ENCODE measurements at places on chromosomes 5 and 9. TPM values are rescaled to one million over a fixed set of nuclear protein-coding genes. Genes with fewer than 3 reads are reported as not detected.
A peak's percentile ranks its signal among the peaks of the same experiment; 100 is the strongest.

- no peaks in the 10 kb centered on the region for H3K4me1 ChIP-seq
- no peak overlapping the region for H3K27ac ChIP-seq
- DNase-seq: no peak
- H3K36me3 ChIP-seq: no peaks in the 10 kb centered on the region
Observed at GRCh38 chr5:65663804-65664521, 39.1 kb downstream of the SHLD3 start.

GRCh38 chr5:54388409-54388808, 67.1 kb upstream of the HSPB3 start:
- no peaks in the 10 kb centered on the region for H3K36me3 ChIP-seq
- H3K27ac ChIP-seq: peak overlapping the region; percentile 27
- no peaks in the 10 kb centered on the region for H3K27me3 ChIP-seq
- H3K4me1 ChIP-seq: peaks cover 35% of the 10 kb centered on the region
- DNase-seq: no peak

GRCh38 chr9:93974151-93974550, 19.0 kb upstream of the BARX1 start:
- no peaks in the 10 kb centered on the region for H3K27me3 ChIP-seq
- no peaks in the 10 kb centered on the region for H3K36me3 ChIP-seq
- DNase-seq: no peak
- H3K27ac ChIP-seq: no peak overlapping the region
- H3K4me3 ChIP-seq: no peak overlapping the region

NR3C1 gene
- 76.3 TPM for total RNA-seq

GRCh38 chr5:172501708-172502320, 47.5 kb upstream of the SH3PXD2B start:
- no peak overlapping the region for H3K27ac ChIP-seq
- H3K4me1 ChIP-seq: no peaks in the 10 kb centered on the region
- no peaks in the 10 kb centered on the region for H3K27me3 ChIP-seq
- no peak overlapping the region for H3K4me3 ChIP-seq
- DNase-seq: peak; percentile 34

DNA sequence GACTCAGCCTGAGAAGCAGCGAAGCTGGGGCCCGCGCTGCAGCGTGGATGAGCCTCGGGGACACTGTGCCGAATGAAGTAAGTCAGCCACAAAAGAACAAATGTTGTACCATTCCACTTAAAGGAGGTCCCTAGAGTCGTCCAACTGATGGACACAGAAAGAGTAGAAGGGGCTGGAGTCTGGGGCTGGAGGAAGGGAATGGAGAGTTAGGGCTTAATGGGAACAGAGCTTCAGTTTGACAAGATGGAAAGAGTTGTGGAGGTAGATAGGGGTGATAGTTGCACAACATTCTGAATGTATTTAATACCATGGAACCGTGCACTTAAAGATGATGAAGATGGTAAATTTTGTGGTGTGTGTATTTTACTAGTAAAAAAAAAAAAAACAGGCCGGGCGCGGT, 119.9 kb downstream of the EHMT1 start:
- peaks cover 16% of the 10 kb centered on the region for H3K36me3 ChIP-seq
- no peak overlapping the region for H3K4me3 ChIP-seq
- H3K27ac ChIP-seq: no peak overlapping the region
- no peak for DNase-seq
- H3K27me3 ChIP-seq: no peaks in the 10 kb centered on the region

DNA sequence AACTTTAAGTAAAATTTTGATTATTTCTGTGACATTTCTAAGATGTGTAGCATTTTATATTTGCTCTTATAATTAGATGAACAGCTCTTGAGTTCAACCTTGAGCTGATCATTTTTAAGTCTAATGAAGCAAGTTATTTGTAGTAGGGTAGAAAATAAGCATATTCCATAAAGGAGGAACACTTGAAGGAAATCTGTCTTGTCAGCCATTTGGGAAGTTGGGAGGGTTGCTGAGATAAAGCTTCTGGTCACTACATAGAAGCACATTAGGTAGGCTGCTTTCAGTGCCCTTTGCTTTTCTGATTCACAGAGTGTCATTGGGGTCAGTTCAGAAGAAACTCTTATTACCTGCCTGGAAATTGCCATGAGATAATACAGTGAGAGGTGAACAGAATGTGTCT, 44.1 kb downstream of the SEC24A start:
- peaks cover 74% of the 10 kb centered on the region for H3K36me3 ChIP-seq
- no peak overlapping the region for H3K4me3 ChIP-seq
- no peak overlapping the region for H3K27ac ChIP-seq
- H3K27me3 ChIP-seq: no peaks in the 10 kb centered on the region
- no peak for DNase-seq
- no peaks in the 10 kb centered on the region for H3K4me1 ChIP-seq

NR2F1 gene
- 3.6 TPM for total RNA-seq

GRCh38 chr5:167307042-167307441, 984.4 kb upstream of the WWC1 start:
- no peak overlapping the region for H3K27ac ChIP-seq
- DNase-seq: no peak
- no peaks in the 10 kb centered on the region for H3K4me1 ChIP-seq
- H3K4me3 ChIP-seq: no peak overlapping the region
- no peaks in the 10 kb centered on the region for H3K27me3 ChIP-seq
- H3K36me3 ChIP-seq: no peaks in the 10 kb centered on the region

DNA sequence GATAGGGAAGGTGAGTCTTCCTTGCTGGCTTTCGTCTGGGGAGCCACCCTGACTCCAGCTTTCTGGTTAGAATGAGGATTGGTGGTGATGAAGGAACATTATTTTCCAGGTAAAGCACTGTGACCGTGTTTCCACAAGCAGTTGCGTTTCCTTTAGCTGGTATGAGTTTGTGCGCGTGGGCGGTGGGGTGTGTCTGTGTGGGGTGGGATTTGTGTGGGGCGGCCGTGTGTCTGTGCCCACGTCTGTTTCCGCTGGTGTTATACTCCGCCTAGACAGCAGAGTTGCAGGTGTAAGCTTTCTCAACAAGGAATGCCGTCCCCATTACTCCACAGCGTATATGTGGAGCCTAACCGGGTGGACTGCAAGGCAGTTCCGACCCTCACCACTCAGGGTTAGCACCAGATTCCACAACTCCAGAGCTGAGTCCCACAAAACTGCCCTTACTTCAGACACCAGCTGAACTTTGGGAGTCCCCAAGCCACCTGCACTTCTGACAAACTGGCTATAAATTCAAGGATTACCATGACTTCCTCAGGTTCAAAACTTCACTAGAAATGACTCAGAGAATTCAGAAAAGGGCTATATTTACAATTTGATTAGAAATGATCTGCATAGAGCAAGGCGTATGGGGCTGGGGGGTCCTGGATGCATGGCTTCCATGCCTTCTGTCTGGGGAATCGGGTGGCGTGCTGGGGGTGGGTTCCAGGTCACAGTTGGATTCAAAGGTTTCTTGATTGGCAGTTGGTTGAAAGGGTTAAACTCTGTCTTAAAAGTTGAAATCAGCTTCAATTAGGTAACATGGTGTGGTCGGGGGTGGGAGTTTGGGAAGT, 29.8 kb downstream of the PROP1 start:
- no peaks in the 10 kb centered on the region for H3K4me1 ChIP-seq
- no peak for DNase-seq
- no peak overlapping the region for H3K4me3 ChIP-seq
- peaks cover 23% of the 10 kb centered on the region for H3K27me3 ChIP-seq

- peaks cover 7% of the 10 kb centered on the region for H3K36me3 ChIP-seq
- no peak for DNase-seq
- H3K4me3 ChIP-seq: no peak overlapping the region
Observed at GRCh38 chr9:104779334-104779733, 15.4 kb downstream of the NIPSNAP3B start.

SLCO6A1 gene
- not detected for total RNA-seq

DNA sequence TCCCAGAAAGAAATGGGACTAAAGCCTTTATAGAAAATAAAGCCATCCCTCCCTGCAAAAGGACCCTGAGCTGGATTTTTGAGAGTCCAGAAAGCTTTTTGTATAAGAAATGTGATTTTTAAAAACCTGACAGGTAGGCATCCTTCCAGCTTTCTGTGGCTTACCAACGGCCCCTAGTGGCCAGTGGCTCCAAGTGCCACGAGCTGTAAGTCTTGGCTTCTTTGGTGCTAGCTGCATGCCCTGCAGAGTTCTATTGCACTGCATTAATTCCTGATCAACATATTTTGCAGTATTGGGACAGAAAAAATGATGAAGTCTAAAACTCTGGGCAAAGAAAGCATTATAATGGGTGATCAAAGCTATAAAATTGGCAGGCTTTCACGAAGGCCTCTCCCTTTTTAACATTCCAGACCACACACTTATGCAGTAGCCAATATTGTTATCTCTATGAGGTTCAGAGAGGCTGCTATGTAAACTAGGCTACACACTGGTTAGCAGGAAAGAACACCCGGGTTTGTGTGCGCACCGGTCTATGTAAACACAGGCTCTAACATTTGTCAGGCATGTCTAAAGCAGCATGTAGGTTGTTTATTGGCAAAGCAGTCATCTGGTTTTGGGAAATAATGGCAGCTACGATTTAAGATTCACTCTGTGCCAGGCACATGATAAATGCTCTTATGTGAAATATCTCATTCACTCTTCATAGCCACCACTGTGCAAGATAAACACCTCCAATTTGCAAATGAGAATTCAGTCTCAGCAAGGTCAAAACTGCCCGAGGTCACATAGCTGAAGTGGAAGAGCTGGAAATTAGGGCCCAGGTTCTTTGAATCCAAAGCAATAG, 55.2 kb downstream of the NMUR2 start:
- H3K36me3 ChIP-seq: no peaks in the 10 kb centered on the region
- no peak overlapping the region for H3K4me3 ChIP-seq
- H3K27ac ChIP-seq: no peak overlapping the region
- no peaks in the 10 kb centered on the region for H3K27me3 ChIP-seq

GRCh38 chr9:95724253-95724991, 151.1 kb upstream of the ERCC6L2 start:
- DNase-seq: no peak
- no peak overlapping the region for H3K4me3 ChIP-seq
- H3K27ac ChIP-seq: no peak overlapping the region
- H3K36me3 ChIP-seq: no peaks in the 10 kb centered on the region
- no peaks in the 10 kb centered on the region for H3K27me3 ChIP-seq
- peaks cover 17% of the 10 kb centered on the region for H3K4me1 ChIP-seq

- H3K27ac ChIP-seq: no peak overlapping the region
- no peak overlapping the region for H3K4me3 ChIP-seq
- no peaks in the 10 kb centered on the region for H3K36me3 ChIP-seq
Observed at GRCh38 chr9:91802391-91802790, 147.6 kb downstream of the ROR2 start.

GRCh38 chr9:101030086-101030391, 1.5 kb downstream of the PLPPR1 start:
- no peak for DNase-seq
- peaks cover 49% of the 10 kb centered on the region for H3K27me3 ChIP-seq
- H3K4me1 ChIP-seq: peaks cover 5% of the 10 kb centered on the region
- no peak overlapping the region for H3K27ac ChIP-seq
- no peaks in the 10 kb centered on the region for H3K36me3 ChIP-seq
- no peak overlapping the region for H3K4me3 ChIP-seq

RANBP17 gene
- total RNA-seq: 21.1 TPM

C9orf50 gene
- not detected for total RNA-seq

DNA sequence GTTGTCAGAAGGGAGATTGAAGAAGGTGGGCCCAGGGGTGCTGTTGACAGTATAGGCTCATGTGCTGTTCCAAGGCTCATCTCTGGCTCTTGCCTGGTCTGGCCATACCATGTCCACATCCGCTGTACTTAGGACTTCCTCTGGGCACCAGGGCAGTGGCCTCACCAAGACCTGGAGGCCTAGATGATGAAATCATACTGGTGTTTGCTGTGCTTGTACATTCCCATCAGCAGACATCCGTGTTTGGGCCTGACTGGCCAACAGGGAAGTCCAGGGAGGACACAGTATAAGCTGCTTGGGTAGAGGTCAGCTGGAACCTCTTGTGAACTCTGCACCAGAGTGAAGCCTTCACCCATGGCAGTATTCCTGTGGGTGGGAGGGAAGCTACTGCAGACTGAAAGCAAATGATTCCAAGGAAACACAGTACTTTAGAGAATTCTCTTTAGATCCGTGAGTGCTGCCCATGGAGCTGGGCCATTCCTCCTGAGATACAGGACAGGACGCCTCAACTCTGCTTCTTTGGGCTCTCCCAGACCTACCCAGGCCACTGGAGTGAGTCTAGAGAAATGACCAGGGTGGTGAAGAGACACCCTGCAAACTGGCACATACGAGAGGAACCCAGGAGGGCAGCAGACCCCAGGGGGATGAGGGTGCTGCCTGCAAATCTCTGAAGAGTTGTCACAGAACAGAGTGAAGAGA, 22.5 kb downstream of the POLR1E start:
- no peaks in the 10 kb centered on the region for H3K4me1 ChIP-seq
- no peak overlapping the region for H3K4me3 ChIP-seq
- no peaks in the 10 kb centered on the region for H3K27me3 ChIP-seq
- H3K36me3 ChIP-seq: 0 out of 2 replicates have a peak, but pooled peaks cover 4% of the 10 kb centered on the region
- no peak overlapping the region for H3K27ac ChIP-seq

DNA sequence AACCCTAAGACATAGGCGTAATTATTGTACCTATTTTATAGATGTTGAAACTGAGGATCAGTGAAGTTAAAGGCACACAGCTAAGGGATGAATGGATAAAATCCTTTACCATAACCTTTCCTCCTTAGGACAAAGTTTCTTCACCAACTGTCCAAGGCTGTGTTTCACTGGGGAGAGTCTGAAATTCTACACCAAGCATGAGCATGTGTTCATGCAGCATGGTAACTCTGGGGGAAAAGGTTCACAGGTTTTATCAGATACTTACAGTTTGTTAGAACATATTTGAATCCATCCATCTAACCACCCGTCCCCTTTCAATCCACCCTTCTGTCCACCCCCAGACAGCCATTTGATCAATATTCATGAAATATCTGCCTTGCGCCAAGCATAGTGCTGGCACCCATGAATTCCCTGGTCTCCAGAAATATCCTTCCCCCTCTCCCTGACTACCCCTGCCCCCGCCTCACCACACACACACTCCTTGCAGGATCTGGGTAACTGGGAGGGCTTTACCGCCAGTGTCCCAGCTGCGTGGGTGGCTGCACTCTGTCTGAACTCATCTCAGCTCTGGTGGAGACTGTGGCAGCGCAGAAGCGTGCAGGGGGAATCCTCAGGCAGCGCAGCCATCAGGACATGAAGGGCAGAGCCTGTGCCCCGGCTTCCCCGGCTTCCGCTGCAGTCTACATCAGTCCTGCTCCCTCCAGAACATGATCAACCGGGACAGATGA, 6.3 kb upstream of the KCNIP1 start:
- H3K27ac ChIP-seq: peak overlapping the region; percentile 11
- no peaks in the 10 kb centered on the region for H3K27me3 ChIP-seq
- no peak overlapping the region for H3K4me3 ChIP-seq
- peaks cover 29% of the 10 kb centered on the region for H3K4me1 ChIP-seq
- no peaks in the 10 kb centered on the region for H3K36me3 ChIP-seq

GRCh38 chr5:153050496-153051179, 439.8 kb upstream of the GRIA1 start:
- DNase-seq: no peak
- H3K4me3 ChIP-seq: no peak overlapping the region
- no peak overlapping the region for H3K27ac ChIP-seq
- no peaks in the 10 kb centered on the region for H3K36me3 ChIP-seq

GRCh38 chr9:3830291-3830690, 304.5 kb upstream of the RFX3 start:
- no peaks in the 10 kb centered on the region for H3K4me1 ChIP-seq
- no peak for DNase-seq
